ENCODE measurements at places on chromosomes 3 and 15.

- DNase-seq, result no peak
Measured at GRCh38 chr3:141776885-141777284, 13.7 kb downstream of the GRK7 start.

- no peak for DNase-seq
Measured at GRCh38 chr3:153972862-153973261, 148.3 kb upstream of the ARHGEF26 start.

GRCh38 chr15:98561169-98561941 is 87.0 kb upstream of the IGF1R start:
- no peak for DNase-seq

GRCh38 chr3:183315739-183316138 is 62.7 kb downstream of the B3GNT5 start:
- no peak for DNase-seq

DNA sequence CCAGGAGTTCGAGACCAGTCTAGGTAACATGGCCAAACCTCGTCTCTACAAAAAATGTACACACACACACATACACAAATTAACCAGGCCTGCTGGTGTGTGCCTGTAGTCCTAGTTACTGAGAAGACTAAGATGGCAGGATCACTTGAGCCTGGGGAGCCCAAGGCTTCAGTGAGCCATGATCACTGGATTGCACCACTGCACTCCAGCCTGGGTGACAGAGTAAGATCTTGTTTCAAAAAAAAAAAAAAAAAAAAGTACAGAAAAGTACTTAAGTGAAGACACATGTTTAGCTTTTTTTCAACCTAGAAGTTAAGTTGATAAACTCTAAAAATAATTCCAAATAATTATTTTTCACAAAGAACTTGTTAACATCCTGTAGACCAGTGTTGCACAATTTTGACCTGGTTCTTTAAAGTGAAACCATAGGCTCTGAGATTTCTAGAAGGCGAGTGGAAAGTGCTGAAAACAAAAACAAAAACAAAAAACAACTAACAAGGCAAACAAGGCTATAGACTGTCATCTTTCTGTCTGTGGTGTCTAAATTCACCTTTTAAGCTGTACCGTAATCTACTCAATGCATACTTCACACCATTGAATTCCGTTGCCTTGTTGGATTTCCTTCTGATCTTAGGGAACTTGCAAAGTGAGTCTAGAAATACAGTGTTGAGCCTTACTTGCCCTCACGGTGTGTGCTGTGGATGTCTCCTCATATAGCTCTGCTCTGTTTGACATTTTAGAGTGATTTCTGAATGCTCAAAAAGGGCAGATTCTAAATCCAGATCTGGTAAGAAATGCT is 63.5 kb downstream of the CHST2 start:
- DNase-seq, result no peak

- no peak for DNase-seq
Measured at GRCh38 chr15:80114114-80114513, 38.7 kb upstream of the FAH start.

- DNase-seq, result no peak
Measured at GRCh38 chr3:5144316-5144994, 22.4 kb downstream of the ARL8B start.

DNA sequence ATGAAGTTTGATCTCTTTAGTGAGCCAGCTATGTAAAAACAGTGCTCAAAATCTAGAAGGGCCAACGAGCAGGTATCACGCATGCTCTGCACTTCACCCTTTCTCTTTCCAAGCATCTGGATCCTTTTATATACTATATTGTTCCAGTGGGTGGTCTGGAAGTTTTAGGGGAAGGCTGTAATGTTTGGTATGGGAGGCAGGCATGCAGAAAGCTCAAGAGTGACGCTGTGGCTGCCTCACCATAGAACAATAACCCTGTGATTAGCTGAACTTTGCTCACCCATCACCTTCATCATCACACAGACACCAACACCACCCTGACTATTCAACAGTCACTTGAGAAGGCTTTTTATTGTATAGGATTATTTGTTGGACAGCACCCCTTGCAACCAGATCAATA is 81.6 kb downstream of the FBN1 start:
- DNase-seq, result no peak

GRCh38 chr3:4757575-4758248 is 221.5 kb upstream of the BHLHE40 start:
- DNase-seq, result no peak

DNA sequence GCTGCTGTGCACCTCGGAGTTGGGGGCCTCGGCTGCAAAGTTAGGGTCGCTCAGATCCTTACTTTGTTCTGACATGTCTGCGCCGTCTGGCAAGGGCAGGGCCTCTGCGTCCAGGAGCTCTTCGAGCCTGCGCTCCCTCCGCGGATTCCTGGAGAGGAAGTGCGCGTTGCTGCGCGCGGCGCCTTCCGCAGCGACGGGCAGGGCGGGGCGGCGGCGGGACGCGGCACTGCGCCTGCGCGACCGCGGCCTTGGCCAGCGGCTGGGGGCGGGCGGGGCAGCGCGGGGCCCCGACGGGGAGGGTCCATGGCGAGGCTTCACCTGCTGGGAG is at the start of gene NDN:
NDN (minus strand) TSS at position 163 of the 328 bp plus-strand sequence; CDS start at position 75, 88 bp downstream.
- DNase-seq, result no peak

DNA sequence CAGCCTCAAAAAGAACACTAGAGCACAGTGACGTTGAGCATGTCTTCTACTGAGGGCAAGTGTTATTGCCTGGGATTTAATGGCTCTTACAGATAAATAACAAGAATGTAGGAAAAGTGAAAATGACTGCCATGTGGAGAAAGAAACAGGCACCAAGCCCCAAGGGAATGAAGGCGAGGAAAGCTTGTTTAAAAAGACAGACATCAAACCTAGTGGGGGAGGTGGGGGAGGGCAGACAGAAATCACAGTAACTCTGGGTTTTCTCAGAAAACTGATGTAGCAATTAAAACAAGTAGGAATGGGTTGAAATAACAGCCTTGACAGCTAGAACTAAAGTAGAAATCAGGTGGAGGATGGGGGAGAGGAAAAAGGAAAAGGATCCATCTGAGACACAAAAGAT is 18.4 kb upstream of the LYZL4 start:
- no peak for DNase-seq

DNA sequence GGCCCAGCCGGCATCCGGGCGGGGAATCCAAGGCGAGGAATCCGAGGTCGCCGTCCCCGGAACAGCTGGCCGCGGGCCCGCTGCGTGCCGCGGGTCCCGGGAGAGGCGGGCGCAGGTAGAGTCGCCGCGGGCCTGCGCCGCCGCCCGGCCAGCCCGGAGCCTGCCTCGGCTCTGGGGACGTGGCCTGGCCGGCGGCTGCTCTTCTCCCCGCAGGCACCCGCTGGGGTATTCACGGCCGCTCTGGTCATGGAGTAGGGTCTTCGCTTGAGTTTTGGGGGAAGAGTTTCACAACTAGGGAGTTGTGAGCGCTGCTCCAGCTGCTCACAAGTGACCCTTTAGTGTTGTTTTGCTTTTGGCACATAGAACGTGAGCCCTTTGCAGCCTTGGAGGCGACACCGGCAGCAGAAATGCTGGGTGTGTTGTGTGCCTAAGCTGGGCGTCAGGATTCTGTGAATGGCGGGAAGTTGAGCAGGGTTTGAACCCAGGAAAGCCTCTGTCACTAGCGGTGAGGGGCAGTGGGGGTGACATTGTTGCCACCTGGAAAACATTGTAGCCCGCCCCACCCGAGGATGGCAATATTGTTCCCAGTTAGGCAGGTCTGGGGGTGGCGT is 4.0 kb downstream of the TRIM71 start:
- DNase-seq, result no peak

DNA sequence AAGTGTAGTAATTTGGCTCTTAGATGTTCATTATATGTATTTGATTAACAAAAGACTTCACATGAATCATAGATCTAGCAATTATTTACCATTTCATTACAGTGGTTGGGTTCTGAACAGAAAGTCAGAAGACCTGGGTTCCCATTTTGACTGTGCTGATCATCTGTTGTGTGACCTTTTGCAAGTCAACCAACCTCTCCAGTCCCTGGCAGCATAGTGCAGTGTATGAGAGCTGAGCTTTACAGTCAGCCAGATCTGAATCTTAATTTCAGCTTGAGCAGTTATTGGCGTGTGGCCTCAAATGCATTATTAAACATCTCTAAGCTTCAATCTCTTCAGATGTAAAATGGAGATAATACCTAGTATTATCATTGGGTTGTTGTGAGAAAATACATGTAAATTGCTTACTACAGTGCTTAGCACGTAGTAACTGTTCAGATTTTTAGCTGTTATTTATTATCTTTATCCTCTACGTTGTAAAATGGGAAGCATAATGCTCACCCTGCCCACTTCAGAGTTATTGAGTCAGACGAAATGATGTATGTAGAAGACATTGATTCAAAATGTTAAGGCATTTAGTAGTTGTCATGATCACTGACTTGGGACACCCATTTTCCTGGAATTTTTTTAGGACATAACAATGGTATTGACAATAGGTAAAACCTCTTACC is 104.0 kb downstream of the KLHL25 start:
- DNase-seq, result no peak

GRCh38 chr3:63845215-63845614 is 18.4 kb downstream of the THOC7 start:
- DNase-seq, result no peak

All from astrocyte of the cerebellum (primary cell).